GM06990 (cell line): ENCODE measurements at places on chromosomes 7 and 10.

- no peak for DNase-seq
Observed at GRCh38 chr10:105252911-105253310, 611.8 kb downstream of the SORCS3 start.

DNA sequence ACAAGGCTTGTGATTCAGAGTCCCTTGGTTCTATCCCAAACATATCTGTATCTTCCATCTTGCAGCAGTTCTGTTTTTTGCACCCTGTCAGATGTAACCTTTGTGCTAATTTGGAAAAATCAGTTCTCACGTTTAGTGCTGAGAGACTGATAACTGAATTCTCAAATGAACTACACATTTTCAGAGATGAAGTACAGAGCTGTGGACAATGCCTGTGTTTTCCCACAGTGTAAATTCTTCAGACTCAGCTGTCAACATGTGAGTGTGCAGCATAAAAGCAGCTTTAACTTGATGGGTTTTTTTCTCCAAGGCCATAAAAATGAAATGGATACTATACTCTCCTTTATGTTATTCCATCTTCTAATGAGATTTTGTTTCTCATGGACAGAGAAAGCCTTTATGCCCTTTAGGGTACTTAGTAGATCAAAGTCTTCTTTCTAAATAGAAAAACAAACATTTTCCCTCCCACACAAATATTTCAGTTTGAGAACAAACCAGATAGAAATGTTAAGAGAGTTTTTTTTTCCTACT, 150.9 kb downstream of the SEMA3A start:
- DNase-seq: no peak

GRCh38 chr7:88268051-88268450, 38.6 kb downstream of the STEAP4 start:
- DNase-seq: no peak

GRCh38 chr7:3725155-3726059, 424.4 kb downstream of the SDK1 start:
- no peak for DNase-seq

GRCh38 chr7:5334671-5335070, 51.9 kb downstream of the SLC29A4 start:
- no peak for DNase-seq

DNA sequence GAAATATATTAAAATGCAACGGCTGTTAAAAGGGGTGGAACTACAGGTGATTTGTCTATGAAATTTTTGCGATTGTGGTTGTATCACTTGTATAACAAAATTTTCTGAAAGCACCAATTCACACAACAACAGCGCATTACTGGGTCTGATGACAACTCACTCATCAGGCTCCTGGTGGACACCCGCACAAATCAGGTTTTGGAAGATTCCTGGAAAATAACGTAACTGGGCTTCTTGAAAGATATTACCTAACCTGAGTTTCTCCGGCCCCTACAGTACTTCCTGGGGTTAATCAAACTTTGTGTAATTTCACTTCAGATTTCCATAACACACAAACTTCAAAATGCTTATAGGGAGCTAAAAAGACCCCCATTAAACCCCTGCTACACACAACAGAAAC, 7.6 kb downstream of the SNX8 start:
- no peak for DNase-seq

GRCh38 chr10:4181621-4182049, 396.6 kb upstream of the KLF6 start:
- DNase-seq: no peak

GRCh38 chr10:113060201-113061053, 110.4 kb downstream of the TCF7L2 start:
- no peak for DNase-seq

- DNase-seq: no peak
Observed at GRCh38 chr7:135159359-135160085, 11.0 kb downstream of the CYREN start.

- DNase-seq: no peak
Observed at GRCh38 chr7:131225619-131226513, 101.8 kb upstream of the MKLN1 start.

GRCh38 chr10:96584035-96584434, 2.8 kb downstream of the TM9SF3 start:
- DNase-seq: no peak

DNA sequence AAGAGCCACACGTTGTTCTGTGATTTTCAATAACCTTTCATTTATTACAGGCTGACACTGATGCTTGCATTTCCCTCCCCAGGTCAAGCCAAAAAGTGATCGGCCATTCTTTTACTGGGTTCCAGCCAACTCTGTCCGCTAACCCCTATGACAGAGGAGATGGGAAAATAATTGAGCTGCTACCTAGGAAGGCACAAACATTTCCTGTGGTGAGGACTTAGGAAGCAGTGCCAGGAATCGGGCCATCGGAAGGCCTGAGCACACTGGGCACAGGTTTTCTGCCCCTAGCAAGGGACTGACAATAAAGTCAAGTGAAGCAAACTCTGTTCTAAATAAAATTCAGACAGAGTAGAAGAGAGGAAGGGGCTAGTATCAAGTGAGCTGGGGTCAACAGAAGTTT, 313.0 kb upstream of the AOAH start:
- DNase-seq: no peak

DNA sequence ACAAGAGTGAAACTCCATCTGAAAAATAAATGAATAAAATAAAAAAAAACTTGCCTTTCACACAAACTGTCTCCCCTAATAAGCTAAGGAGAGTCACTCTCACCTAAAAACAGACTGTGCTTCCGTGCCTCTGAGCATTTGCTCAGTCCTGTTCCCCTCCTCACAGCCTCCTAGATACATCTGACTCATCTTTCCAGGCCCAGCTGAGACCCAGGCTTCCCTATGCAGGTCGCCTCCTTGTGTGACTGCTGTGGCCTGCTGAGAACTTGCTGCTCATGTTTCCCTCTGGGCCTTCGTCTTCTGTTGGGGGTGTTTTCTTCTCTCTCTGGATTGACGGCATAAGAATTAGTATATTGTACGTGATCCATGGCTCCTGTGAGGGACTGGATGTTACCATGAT, 777.7 kb downstream of the LRMDA start:
- DNase-seq: no peak

GRCh38 chr7:142668495-142668894, 80.8 kb upstream of the PRSS1 start:
- DNase-seq: no peak

GRCh38 chr7:148589640-148590039, 926 bp upstream of the C7orf33 start:
- no peak for DNase-seq

- peak; percentile 6 for DNase-seq
Observed at GRCh38 chr7:3250725-3251124, 50.3 kb upstream of the SDK1 start.

DNA sequence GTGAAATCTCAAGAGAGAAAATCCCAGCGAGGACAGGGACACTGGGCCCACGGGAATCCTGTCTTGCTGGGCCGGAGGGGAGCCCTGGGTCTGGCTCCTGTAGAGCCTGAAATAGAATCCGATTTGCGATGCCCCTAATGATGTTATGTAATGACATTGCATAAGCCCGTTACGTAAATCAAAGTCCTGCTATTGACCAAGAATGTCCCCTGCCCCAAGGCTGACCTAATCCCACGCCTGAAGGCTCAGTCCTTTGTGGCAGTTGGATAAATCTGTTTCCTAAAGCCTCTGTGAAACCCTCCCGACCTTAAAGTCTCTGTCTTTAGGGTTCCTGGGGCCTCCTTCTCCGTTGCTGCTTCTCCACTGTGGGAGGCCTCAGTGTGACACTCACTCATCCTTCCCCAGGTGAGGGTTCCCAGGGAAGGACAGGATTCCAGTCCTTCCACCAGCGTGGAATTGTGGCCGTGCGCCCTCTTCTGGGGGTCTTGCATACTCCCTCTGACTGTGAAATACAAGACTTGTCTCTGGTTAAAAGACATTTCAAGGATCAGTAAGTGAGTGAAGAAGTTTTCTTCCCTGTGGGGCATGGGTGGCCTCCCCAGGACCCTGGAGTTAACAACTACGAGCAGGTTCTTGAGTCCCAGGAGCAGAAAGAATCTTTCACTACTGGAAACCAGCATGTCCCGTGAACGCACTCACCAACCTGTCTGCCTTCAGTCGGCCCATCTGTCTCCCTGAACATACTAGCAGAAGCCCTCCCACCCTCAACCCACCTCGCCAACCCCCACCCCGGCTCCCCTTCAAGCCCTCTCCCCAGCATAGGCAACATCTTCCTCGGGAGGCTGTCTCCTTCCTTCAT, 19.8 kb downstream of the ZNF467 start:
- DNase-seq: no peak

GRCh38 chr7:78473571-78474301, 675.2 kb downstream of the PHTF2 start:
- DNase-seq: no peak
